ENCODE measurements at places on chromosomes 3 and 15.

- no peak for DNase-seq
Measured at GRCh38 chr15:89150762-89151664, 62.8 kb downstream of the ABHD2 start.

DNA sequence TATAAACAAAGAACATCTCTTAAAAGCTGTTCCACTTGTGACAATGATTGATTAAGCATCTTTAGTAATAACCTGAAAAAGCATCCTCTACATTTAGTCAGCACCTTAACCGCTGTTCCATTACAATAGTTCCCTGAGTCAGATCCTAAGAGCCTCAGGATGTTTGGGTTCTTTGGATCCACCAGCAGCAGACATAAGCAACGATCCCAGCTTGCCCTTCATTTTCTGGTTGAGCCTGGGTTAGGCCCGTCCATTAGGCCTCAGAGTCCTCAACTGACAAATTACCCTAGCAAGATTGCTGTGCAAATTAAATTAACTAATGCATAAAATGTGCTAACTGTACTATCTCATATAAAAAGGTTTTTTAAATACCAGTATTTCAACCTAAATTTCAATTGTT lies 42.3 kb upstream of the ROBO1 start:
- DNase-seq: no peak

- no peak for DNase-seq
Measured at GRCh38 chr3:195011231-195011834, 259.6 kb downstream of the XXYLT1 start.

- DNase-seq: no peak
Measured at GRCh38 chr3:170259907-170260306, 37.7 kb downstream of the PRKCI start.

DNA sequence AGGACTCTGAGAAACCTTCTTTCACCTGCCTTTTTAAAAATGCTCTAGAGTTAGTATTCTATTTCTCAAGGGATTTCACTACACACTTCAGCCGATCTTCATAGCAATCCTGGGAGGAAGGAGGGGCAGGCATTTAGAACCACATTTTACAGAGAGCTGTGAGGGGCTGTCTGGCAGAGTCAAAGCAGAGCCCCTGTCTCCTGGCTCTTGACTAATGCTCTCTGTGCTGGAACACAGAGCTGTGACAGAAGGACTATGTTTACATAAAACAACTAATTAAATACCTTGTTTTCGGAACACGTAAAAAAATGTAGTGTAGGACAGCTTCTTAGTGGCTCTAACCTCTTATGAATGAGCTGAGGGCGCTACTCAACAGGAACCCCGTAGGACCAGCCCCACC lies 7.6 kb upstream of the SPTBN5 start:
- DNase-seq: no peak

DNA sequence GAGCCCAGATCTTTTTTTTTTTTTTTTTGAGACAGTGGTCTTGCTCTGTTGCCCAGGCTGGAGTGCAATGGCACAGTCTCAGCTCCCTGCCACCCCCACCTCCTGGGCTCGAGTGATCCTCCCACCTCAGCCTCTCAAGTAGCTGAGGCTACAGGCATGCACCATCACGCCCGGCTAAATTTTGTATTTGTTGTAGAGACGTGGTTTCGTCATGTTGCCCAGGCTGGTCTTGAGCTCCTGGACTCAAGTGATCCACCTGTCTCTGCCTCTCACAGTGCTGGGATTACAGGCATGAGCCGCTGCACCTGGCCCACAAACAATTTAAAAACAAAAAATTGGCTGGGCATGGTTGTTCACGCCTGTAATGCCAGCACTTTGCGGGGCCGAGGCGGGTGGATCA lies 22.6 kb upstream of the SLC6A6 start:
- no peak for DNase-seq

DNA sequence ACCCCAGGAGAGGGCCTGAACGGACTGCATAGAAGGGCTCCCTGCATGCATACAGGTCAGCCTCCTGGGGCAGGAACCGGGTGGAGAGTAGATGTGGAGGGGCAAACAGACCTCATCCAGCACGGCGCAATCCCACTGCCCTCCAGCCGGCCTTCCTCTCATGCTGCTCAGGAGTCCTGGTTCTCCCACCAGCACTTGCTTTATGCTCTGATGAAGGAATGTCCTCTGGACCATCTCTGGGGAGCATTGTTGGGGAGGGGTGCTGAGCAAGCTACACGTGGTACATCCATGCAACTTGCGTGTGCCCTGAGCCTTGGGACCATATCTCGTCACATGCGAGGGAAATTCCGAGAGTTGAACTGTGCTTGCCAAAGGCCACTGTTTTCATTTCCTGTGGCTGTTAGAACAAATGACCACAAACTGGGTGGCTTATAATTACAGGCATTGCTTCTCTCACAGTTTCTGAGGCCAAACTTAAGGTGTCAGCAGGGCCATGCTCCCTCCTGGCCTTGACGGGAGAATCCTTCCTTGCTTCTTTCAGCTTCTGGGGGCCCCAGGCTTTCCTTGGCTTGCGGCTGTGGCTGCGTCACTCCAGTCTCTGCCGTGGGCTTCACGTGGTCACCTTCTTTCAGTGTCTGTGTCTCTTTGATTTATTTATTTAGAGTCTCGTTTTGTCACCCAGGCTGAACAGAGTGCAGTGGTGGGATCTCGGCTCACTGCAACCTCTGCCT lies 12.2 kb downstream of the SELENOS start:
- DNase-seq: no peak

GRCh38 chr15:81469154-81469553 lies 95.1 kb upstream of the TMC3 start:
- DNase-seq: no peak

DNA sequence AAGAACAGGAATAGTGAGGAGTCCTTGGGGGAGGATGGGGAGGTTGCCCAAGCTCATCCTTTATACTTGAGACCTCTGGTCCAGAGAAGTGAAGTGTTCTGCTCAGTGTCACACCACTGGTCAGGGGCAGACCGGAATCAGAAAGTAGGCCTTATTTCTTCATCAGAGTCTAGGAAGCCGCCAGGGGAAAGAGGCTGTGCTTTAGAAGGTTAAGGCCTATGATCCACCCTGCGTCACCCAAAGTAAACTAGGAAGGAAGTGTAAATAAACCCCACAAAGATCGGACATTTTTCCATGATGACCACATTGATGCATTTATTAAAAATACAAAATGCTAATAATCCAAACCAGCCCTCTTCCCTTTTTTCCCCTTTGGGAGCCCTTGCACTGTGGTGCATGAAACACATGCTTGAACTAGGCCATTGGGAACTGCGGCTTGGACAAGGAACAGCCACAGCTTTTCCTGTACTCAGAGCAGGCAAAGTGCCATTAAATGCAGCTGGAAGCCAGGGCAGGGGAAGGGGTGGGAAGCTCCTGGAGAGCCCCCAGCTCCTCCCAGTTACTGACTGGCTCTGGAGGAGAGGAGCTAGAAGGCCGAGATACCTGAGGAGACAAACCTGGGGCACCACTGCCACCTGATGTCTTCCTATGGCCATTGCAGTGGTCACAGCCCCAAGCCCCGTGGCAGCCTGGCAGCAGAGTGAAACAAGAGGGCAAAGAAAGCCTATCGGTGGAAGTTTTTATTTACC lies 37.0 kb downstream of the CDC25A start:
- peak; percentile 5 for DNase-seq

DNA sequence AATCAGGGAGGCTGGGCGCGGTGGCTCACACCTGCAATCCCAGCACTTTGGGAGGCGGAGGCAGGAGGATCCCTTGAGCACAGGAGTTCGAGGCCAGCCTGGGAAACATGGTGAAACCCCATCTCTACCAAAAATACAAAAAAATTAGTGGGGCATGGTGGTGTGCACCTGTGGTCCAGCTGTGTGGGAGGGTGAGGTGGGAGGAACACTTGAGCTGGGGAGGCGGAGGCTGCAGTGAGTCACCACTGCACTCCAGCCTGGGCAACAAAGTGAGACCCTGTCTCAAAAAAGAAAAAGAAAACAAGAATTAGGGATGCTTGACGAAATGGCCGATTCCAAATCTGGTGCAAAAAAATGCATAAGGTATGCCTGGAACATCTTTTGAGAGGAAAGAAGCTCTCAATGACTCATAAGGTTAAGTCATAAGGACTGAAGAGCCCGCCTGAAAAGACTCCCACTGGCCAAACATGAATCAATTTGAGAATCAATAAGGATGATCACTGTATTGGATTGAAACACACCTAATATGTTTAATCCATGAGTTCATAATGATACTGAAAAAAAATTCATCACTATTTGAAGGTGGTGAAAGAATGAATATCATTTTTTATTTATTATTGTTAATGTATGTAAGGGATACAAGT lies 27.7 kb downstream of the BLM start:
- no peak for DNase-seq

GRCh38 chr15:83871808-83872559 lies 218.1 kb downstream of the ADAMTSL3 start:
- no peak for DNase-seq

- peak; percentile 60 for DNase-seq
Measured at GRCh38 chr15:58748852-58749531, 515 bp downstream of the ADAM10 start.

DNA sequence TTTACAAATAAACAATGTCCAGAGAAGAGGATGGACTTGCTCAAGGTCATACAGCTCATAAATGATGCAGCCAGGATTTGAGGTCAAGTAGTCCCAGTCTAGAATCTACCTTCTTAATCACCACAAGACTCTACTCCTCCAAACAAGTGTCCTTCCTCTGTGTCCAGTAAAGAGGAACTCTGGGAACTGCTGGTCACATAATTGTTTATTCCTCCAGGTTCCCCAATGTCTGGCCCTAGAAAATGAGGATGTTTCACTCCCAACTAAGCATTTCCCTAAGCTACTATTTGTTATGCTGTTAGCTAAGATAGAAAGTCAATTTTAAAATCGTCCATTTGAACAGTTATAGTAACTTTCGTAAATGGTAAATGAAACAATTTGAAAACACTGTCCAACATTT lies 192.4 kb downstream of the FHIT start:
- no peak for DNase-seq

GRCh38 chr3:49377483-49377882 lies 19.3 kb upstream of the GPX1 start:
- no peak for DNase-seq

GRCh38 chr15:60592371-60593169 lies 113.6 kb upstream of the ICE2 start:
- peak; percentile 94 for DNase-seq

DNA sequence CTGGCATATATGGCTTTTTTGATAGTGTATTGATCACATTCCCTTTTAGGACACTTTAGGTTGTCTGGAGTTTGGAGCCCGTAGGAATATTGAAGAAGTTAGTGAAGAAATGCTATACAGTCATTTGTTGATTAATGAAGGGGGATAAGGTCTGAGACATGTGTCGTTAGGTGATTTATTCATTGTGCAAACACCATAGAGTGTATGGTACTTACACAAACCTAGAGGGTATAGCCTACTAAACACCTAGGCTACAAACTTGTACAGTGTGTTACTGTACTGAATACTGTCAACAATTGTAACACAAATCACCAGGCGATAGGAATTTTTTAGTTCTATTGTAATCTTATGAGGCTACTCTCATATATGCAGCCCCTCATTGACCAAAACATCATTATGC lies 3.3 kb downstream of the TPM1 start:
- DNase-seq: no peak

- DNase-seq: no peak
Measured at GRCh38 chr15:71588746-71589145, 221.6 kb upstream of the NR2E3 start.

DNA sequence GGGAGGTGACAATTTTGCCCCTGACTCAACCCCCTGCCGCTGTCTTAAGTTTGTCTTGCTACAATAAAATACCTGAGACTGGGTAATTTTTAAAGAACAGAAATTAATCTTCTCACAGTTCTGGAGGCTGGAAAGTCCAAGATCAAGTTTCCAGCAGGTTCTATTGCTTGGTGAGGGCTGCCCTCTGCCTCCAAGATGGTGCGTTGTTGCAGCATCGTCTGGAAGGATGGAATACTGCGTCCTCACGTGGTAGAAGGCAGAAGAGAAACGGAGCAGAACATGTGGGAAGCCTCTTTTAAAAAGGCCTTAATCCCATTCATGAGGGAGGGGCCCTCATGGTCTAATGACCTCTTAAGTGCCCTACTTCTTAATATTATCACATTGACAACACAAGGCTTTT lies 87.3 kb upstream of the SNTN start:
- DNase-seq: no peak

DNA sequence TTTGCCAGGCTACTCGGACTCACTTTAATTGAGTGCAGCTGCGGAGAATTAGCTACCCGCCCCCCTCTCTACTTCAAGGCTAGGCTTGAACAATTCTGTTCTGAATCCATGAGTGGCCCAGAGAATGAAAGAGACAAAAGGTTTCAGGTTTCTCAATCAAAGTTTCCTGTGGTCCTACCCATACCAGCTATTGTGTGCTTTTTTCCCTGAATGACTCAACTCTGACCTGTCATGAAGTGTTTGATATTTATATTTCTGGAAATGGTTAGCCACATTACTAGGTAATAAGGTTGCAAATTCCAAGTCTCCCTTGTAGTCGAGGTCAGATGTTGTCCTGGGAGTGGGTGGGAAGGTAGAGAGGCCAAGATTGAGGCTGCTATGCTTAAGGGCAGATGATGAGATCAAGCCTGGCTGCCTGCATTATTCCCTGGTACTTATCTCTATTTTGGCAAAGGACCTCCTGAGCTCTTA lies 392.7 kb upstream of the TBL1XR1 start:
- no peak for DNase-seq

DNA sequence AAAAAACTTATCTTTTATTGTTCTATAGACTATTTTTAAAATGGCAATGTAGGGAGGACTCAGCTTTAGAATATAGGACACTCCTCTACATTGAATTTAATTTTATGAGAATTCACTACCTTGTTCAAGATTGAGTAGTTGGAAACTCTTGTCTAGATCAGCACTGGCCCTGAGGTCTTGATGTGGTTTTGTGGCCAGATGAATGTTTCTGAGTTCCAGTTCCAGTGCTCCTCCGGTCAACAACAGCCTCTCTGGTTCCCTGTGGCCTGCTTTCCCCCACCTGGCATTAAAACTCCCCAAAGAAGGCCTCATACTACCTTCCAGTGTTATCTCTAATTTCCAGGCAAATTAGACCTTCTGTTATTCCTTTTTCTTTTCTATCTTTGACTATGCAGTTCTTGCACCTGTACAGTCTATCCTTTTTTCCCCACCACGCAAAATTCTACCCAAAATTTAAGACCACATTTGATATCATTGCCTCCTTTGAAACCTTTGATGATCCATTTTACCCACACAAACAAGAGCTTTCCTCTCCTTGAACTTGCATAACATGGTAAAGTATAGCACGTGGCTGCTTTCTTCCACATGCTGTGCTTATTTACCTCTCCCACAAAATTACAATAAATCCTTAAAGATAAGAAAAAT lies 9.6 kb upstream of the ANP32A start:
- DNase-seq: no peak

DNA sequence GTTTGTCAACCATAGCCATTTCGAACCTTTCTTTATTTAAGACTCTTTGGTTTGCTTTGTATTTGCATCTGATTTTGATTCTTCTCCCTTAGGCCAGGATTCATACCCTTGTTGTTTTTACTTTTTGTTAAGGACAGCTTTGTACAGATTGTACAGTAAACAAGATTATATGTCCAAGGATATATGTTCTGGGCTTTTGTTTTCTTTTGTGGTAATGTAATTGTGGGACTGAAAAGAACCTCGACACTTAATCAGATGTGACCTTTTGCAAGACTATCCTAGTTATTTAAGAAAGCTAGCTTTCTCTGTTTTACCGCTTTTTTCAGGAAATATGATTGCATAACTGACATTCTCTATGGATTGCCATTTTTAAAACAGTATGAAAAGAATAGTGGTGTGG lies 67.0 kb upstream of the SAMMSON start:
- DNase-seq: no peak
